GM23338 (cell line): ENCODE measurements at places on chromosomes 5 and 9.

DNA sequence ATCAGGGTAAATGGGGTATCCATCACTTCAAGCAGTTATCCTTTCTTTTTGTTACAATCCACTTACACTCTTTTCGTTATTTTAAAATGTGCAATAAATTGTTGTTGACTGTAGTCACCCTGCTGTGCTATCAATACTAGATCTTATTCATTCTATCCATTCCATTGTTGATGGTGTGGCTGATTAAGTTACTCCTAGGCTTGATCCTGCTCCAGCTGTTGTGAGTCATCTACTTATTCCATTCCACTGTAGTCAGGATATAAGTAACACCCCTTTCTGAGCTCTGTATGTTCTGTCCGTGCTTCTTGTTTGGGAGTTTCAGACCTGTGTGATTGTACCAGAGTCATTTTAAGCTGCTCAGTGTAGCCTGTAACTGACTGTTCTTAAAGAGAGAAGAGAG lies 122.5 kb upstream of the RUSC2 start:
- no peak for DNase-seq

DNA sequence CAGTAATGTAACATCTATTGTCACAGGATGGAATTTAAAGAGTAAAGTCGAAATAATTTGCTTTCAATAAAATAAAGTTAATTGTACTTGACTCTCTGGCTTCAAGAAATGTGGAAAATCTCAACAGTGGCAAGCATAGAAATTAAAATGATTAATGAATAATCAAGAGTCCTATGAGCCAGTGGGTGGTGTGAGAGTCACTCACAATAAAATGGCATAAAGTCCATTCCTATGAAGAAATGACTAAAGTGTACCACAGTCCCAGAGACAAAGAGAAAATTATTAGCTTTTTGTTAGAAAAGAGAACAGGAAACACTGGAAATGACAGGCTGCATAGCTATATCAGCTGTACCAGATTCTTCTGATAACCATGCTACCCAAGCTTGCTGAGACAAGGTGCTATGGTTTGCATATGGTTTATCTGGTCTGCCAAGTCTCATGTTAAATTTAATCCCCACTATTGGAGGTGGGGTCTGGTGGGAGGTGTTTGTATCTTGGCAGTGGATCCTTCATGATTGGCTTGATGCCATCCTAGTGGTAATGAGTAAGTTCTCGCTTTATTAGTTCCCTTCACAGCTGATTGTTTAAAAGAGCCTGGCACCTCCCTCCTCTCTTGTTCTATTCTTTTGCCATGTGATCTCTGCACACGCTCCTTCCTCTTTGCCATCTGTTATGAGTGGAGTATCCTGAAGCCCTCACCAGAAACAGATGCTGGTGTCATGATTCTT lies 647.7 kb upstream of the ITGA1 start:
- DNase-seq, result no peak

GRCh38 chr5:78447775-78448424 lies 87.5 kb downstream of the SCAMP1 start:
- no peak for DNase-seq

DNA sequence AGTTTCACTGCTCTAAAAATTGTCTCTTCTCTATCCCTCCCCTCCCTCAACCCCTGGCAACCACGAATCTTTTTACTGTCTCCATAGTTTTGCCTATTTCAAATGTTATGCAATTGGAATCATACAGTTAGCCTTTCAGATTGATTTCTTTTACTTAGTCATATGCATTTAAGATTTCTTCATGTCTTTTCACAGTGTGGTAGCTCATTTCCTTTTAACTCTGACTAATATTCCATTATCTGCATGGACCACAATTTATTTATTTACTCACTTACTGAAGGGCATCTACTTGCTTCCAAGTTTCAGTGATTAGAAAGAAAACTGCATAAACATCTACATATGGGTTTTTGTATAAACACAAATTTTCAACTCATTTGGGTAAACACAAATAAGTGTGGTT lies 372.3 kb downstream of the CDH18 start:
- DNase-seq, result no peak

GRCh38 chr9:70580606-70581195 lies 166.2 kb upstream of the KLF9 start:
- no peak for DNase-seq

GRCh38 chr9:110050925-110051355 lies 157.0 kb downstream of the C9orf152 start:
- DNase-seq, result no peak

- no peak for DNase-seq
These were observed 109.0 kb downstream of the CYLC2 start for GRCh38 chr9:103104101-103104500.

DNA sequence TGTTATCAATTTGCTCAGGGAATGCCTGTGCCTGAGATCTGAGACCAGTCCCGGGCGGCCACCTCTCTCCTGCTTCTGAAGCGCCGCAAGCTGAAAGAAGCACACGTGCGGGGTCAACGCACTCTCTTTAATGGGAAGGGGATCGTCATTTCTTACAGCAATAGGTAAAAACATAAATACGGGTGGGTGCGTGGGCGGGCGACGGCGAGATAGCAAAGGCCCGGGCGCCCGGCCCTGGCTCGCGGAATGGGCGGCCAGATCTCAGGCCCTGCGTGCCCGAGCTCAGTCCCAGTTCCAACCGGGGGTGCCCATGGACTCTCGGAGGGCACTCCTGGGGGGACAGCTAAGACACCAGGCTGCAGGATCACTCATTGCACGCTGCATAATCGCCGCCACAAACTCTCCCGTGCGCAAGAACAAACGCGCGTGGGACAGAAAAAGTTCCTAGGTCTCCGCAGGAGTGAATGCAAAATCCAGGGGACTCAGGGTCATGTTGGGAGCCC lies 3.0 kb downstream of the NKX2-5 start:
- peak; percentile 21 for DNase-seq

- no peak for DNase-seq
These were observed 26.6 kb upstream of the ANKDD1B start for GRCh38 chr5:75584641-75585040.

DNA sequence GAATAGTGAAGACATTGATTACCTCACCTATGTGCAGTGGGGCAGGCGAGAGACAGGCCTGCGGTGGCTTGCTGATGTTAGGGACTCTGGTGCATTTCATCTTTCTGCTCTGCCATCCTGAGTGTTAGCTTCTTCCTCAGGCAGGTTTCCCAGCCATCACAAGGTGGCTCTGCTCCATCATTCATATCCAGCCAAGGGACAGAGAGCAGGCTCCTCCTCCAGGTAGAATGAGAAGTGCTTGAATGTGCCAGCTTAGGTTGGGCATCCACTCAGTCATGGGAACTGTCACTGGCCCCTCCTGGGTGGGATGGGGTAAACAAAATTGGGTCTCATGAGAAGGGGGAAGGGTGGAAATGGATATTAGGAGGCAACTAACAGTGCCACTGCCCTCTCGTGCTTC lies 24.8 kb downstream of the GPR107 start:
- no peak for DNase-seq

GRCh38 chr5:77638763-77639671 lies 504 bp upstream of the OTP start:
- DNase-seq, result peak; percentile 96

DNA sequence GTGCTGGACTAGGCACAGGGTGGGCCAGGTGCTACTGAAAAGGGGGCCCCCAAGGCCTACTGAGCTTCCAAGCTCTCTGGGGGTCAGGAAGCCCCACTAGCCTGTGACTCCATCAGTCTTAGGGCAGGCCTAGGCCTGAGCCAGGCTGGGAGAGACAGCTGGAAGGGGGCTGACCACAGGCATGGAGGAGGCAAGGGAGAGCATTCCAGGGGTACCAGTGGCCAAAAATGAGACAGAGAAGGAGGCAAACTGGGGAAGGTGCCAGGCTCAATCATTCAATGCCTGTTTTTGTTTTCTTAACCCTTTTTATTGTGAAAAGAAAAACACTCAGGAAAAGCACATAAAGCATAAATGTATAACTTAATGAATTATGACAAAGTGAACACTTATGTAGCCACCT lies 26.2 kb upstream of the TCF7 start:
- no peak for DNase-seq

DNA sequence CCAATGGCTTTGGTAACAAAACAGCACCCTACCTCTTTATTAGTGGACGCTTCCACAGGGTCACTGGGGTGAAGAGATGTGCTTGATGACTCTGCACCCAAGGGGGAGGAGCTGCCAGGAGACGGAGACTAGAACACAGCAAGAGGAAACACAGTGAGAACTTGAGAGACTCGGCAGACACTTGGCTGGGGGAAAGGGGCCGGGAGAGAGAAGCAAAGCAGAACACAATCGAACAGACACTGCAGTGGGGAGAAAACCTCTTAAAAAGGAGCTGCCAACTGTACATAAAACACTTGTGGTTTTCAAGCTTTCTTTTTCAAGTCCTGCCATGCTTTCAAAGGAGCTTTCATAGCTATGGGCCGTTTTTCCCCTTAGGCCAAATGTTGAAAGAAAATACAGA lies 151.0 kb downstream of the ENTREP1 start:
- no peak for DNase-seq

- DNase-seq, result no peak
These were observed 323.5 kb downstream of the TLE4 start for GRCh38 chr9:79895232-79895631.

DNA sequence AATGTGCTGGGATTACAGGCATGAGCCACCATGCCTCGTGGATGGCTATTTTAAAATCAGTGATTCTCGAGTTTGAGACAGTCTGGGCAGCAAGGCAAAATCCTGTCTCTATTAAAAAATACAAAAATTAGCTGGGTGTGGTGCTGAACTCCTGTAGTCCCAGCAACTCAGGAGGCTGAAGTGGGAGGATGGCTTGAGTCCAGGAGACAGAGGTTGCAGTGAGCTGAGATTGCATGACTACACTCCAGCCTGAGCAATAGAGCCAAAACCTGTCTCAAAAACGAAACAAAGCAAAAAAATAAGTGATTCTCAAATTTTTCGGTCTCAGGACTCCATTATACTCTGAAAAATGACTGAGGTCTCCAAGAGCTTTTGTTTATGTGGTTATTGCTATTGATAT lies 47.9 kb upstream of the HSPA9 start:
- DNase-seq, result no peak

GRCh38 chr5:79630444-79630843 lies 18.2 kb downstream of the TENT2 start:
- DNase-seq, result no peak

DNA sequence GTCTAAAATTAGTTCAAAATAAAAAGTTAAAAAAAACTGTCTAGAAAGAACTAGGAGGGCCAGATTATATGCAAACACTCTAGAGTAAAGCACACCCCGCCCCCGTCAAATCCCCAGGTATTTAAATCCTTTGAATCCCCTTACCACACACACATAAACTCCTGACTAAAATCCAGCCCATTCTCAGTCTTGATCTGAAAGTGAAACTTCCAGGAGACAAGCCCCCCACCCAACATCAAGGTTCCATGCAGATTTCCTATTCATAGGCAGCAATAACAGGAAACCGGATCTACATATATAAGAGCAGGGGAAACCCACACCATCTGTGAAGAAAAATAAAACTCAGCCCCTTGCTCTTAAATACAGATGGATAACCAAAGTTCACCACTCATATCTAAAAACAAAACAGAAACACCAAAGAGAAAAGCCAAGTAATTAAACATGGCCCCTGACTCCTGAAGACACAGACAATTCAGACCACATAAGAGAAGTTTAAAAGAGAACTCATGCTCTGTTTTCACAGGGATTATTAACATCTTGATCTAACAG lies 42.3 kb downstream of the MARCHF3 start:
- DNase-seq, result no peak

DNA sequence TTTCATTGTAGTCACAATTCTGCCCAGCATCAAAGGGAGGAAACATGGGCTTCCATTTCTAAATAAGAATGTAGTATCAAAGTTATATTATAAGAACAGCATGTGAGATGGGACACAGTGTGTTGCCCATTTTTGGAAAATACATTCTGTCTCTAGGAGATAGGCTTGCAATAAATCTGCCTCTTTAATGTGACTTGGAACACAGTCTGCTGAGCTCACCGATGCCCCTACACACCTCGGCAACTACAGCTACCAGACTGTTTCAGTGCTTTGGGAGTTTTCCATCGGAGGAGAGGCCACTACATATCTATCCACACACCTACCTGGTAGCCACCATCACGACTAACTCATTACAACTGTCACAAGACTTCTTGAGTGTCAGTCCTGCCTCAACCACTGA lies 18.9 kb upstream of the FCHO2 start:
- DNase-seq, result no peak

DNA sequence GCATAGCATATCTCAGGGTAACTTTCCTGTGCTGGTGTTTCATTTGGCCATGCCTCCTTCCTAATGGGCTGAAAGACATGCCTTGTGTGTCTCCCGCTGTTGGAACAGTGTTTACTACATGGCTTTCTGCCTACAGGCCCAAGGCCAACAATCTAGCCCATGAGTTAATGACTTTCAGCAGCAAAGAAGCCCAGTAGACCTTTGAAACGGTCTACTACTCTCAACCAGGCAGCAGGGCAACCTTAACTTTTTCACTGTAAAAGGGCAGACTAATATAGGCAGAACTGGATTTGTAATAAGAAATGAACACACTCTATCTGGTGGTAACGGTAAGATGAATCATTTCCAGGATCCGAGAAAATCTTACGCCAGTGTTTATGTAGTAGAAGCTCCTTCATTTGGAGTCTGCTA lies 21.0 kb downstream of the C5orf15 start:
- no peak for DNase-seq

DNA sequence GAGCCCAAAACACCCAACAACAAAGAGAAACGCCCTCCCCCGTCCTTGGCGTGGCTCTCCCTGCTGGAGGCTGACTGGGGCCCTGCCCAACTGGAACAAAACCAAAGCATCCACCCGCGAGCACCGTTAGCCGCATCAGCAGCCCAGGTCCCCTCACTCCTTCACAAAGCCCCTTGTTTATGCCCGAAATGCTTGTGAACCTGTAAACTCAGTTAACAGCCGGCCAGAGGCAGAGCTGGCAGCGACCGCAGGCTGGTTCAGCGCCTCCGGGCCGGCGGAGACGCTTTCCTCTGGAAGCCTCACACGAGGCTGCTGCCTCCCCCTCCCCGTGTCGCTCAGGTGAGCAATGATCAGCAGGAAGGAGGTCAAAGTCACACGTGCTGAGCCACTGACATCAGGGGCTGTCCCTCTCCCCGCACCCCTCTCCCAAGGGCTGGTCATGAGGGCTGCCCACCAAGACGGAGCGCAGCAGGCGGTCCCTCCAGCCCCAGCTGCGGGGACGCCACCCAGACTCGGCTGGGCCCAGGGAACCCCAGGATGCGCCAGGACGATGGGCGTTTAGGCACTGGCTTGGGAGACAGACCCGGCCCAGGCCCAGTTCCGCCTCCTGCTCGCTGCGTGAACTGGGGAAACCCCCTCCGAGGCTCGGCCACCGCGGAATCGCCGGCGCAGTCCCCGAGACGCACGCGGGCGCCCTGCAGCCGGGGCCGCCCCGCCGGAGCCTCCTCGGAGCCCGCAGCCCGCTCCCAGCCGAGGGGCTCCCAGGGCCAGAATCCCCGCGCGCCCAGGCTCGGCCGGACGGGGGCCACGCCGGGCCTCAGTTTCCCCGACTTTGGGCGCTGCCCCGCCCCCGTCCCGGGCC lies 563 bp downstream of the SNAPC4 start:
- peak; percentile 36 for DNase-seq

GRCh38 chr5:10591159-10591558 lies 27.3 kb downstream of the ANKRD33B start:
- no peak for DNase-seq
